ENCODE measurements at places on chromosomes 5 and 9. TPM values are rescaled to one million over a fixed set of nuclear protein-coding genes. Genes with fewer than 3 reads are reported as not detected.

HAVCR1 gene
- 0.42 TPM for total RNA-seq

SLC25A2 gene
- total RNA-seq: not detected

GAS1 gene
- total RNA-seq: 0.24 TPM

ECM2 gene
- total RNA-seq: not detected

DNA sequence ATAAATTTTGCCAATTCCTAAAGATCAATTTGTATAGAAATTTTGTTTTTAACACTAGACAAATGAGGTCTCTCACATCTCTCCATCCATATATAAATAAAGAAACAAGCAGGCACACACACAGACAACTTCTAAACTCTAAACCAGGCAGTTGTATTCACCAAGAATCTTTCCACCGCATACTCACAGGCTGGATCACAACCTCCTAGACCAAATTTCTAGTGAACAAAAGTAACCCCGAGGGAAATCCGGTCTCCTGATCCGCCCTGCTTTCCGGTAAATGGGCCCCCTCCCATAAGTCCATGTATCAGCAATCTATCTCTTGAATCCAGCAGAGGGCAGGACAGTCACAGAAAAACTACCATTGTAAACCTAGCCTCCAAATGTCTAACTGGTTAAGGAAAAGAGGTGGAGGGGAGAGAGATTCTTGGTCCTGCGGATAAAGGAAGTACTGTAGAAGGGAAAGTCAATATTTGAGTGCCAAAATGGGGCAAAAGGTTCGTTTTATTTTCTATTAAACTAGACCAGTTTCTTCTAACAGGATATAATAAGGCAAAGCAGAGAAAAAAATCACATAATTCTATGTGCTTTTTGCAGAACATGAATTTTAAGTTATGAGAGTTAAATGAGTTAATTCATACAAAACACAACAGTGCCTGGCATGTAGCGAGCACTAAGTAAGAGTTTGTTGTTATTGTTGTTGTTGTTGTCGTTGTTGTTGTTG, 4.8 kb upstream of the SMU1 start:
- DNase-seq: peak; percentile 88
- H3K36me3 ChIP-seq: peaks cover 2% of the 10 kb centered on the region
- peaks cover 34% of the 10 kb centered on the region for H3K4me1 ChIP-seq
- no peak overlapping the region for H3K4me3 ChIP-seq
- no peaks in the 10 kb centered on the region for H3K27me3 ChIP-seq

DNA sequence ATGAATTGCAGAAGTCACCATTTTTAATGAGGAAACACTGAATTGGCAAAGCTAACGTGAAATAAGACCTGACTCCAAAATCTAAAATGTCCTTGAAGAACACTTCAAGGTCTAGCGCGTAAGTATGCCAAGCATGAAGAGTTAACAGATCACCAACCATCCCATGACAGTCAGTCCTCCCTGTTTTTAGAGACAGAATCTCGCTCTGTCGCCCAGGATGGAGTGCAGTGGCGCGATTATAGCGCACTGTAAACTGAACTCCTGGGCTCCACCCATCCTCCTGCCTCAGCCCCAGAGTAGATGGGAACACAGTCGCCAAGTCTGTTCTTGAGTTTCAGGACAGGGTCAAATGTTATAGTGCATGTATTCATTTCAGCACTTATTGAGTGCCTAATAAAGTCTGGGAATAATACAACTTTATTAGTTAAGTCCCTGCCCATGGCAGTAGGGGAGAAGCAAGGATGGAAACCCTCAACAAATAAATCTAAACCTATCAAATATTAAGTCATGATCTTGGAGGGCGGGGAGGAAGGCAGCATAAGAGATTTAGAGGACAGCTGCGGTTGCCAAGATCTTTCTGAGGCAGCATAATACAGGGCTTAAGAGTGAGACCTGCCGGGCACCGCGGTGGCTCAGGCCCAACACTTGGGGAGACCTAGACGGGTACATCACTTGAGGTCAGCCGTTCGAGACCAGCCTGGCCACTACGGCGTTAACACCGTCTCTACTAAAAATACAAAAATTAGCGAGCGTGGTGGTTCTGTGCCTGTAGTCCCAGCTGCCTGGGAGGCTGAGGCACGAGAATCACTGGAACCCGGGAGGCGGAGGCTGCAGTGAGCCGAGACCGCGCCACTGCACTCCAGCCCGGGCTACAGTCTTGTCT, 1.1 kb downstream of the ATPSCKMT start:
- H3K4me1 ChIP-seq: peaks cover 42% of the 10 kb centered on the region
- H3K27ac ChIP-seq: peak overlapping the region; percentile 99
- H3K27me3 ChIP-seq: no peaks in the 10 kb centered on the region
- no peak for DNase-seq
- H3K36me3 ChIP-seq: peaks cover 21% of the 10 kb centered on the region

DNA sequence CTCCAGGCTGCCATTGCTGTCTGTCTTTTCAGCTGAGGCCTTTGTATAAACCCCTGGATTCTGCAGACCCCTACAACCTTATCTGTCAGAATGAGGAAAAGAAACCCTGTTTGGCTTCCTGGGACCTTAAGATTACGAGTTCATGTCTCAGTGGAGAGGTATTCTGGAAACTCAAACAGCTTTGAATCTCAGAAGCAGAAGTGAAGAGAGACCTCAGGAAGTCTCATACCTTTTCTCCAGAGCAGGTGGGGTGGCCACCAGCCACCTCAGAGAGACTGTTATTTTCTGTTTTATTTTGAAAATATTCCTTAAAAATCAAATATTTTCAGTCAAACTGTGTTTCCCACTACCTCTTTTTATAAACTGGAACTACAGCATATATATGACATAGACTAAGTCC, 457.5 kb downstream of the TMEM232 start:
- H3K36me3 ChIP-seq: no peaks in the 10 kb centered on the region
- H3K4me1 ChIP-seq: peaks cover 12% of the 10 kb centered on the region
- no peak for DNase-seq
- peak overlapping the region; percentile 73 for H3K27ac ChIP-seq
- H3K4me3 ChIP-seq: no peak overlapping the region

GRCh38 chr5:58477760-58478376, 13.4 kb upstream of the GAPT start:
- no peak for DNase-seq
- H3K4me3 ChIP-seq: no peak overlapping the region
- no peaks in the 10 kb centered on the region for H3K4me1 ChIP-seq
- no peak overlapping the region for H3K27ac ChIP-seq

DNA sequence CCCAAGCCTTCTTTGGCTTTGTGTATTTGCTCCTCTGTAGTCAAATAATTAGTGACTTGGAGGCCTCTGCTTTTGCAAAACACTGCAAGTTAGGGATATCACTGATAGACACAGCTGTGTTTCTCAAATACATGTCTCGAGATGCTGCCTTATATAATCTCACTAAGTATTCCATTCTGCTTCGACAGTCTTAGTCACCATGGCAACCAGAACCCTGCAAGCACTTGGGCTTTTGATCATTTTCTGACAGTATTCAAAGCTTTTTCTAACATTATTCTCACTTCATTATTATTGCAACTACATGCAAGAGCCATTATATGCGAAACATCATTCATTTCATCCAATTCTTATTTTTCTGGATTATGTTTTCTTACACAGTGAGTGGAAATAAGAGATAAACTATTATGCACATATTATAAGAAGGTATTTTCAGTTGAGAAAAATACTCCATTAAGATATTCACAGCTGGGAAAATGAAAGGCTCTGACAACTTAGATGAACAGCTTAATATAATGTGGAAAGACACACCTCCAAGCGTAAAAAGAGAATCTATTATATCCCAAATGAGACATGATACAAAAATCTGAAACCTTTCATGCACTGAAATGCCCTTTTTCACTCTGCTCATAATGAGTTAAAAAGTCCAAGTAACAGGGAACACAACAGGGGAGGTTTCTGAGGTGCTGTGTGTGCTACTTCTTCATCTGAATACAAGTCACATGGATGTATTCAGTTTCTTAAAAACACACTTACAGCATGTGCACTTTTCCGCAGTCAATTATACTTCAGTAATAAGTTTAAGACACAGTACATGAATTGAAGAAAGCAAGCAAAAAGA, 93.9 kb downstream of the SCAI start:
- H3K27ac ChIP-seq: no peak overlapping the region
- H3K27me3 ChIP-seq: no peaks in the 10 kb centered on the region
- H3K36me3 ChIP-seq: peaks cover 7% of the 10 kb centered on the region
- no peak overlapping the region for H3K4me3 ChIP-seq
- no peaks in the 10 kb centered on the region for H3K4me1 ChIP-seq

- H3K4me1 ChIP-seq: no peaks in the 10 kb centered on the region
- no peak overlapping the region for H3K4me3 ChIP-seq
- peaks cover 2% of the 10 kb centered on the region for H3K36me3 ChIP-seq
- H3K27ac ChIP-seq: no peak overlapping the region
- no peaks in the 10 kb centered on the region for H3K27me3 ChIP-seq
These were observed 443.4 kb upstream of the CD180 start for GRCh38 chr5:67639976-67640375.
